ENCODE measurements at places on chromosomes 7 and 10. TPM values are rescaled to one million over a fixed set of nuclear protein-coding genes. Genes with fewer than 3 reads are reported as not detected.

DNA sequence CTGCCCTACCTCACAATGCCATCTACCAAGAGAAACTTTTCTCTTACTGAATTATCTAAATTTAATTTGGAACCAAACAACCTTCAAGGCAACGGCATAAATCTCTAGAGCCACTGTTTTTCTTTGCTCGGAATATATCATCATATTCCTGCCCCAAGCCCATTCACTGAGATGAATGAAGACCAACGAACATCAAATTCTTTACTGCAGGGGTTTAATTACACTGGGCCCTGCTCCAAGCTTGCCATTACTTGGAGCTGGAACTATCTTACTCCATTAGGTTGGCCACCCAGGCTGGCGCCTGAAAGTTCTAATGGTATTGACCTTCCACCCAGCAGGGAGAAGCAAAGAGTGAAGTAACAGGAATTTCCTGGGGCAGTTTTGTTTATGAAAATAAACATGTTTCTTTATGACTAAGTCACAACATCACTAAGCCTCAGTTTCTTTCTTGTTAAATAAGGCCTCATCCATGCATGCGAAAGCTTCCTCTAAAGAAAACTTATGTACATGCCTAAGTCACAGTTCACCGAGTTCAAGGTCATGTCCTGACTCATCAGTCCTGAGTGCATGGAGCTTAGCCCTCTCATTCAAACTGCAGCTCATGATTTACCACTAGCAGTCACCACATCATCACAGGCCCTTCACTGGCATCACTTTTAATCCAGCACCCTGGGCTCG lies 42.1 kb upstream of the ANAPC16 start:
- DNase-seq: no peak

Gene MMRN2
- total RNA-seq: 75.2 TPM

Gene LRIT1
- not detected for total RNA-seq

Gene SDK1
- total RNA-seq: 48.7 TPM

GRCh38 chr10:13924040-13924725 lies 337.4 kb downstream of the PRPF18 start:
- DNase-seq: no peak

- DNase-seq: no peak
Observed at GRCh38 chr10:78873413-78873812, 195.4 kb upstream of the ZMIZ1 start.

DNA sequence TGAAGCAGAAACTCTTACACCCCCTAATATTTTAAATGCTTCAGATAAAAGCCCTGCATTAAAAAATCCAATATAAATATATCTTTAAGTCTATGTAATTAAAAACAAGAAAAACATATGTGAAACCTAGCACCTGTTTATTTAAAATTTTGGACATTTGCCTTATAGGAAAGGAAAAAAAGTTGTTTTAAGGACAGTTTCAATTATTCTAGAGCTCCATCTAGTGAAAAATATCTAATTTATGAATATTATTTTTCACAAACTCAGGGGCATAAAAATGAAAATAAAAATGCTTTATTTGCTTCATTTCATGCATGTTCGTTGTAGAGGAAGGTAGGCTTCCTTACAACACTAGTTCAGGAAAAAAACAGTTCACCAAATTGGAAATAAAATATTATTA lies 26.1 kb downstream of the ENKUR start:
- no peak for DNase-seq

DNA sequence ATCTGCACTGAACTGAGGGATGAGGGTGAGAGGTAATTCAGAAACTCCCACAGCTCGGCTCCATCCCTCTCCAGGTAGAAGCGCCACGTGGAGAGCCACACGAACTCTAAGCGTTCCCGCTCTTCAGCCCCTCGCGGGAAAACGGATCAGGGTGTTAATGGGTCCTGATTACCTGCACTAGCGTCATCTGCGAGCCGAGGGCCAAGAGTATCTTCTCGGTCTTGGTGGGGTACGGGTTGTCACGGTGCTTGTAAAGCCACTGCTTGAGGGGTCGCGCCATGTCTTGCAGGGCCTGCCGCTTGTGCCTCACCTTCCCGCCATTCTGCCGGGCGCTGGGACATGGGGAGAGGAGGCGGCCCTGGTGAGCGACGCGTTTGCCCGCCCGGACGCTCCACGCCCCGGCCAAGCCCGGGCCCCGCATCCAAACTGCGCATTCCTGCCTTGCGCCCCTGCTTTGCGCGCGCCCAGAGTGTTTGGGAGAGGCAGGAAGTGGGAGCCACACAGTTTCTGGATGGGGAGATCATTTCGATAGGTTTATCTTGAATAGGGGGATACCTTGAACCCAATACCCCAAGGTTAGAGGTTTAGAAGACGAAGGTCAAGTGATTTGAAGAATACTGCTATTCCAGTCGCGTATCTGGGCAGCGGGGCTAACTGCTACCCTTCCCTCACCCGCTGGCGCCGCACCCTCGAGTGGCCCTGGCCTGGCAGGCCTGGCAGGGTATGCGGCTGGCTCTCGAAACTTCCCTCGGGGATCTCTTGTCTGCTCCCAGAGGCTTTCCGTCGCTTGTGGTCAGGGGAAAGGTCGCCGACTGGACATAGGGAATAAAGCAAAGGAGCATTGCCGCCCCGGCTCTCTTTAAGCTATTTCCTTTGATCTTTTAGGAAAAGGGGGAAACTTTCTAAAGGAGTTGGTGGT lies 4.2 kb downstream of the MKX start:
- DNase-seq: peak; percentile 74

DNA sequence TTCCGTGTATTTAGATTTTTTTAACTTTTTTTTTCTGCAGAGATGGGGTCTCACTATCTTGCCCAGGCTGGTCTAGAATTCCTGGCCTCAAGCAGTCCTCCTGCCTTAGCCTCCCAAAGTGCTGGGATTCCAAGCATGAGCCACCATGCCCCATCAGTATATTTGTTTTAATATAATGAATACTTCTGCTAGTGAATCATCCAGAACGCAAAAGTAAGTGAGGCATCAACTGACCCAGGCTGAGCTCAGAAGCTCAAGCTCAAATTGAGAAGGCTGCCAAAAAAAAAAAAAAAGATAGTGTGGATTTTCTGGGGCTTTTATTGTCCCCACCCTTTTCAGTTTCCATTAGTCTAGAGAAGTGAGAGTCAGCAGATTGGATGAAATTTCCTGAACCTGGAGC lies 39.0 kb upstream of the TECTB start:
- DNase-seq: no peak

Gene ANKRD2
- total RNA-seq: not detected

Gene PTN
- 6.2 TPM for total RNA-seq

Gene ANKRD26
- 9.7 TPM for total RNA-seq

DNA sequence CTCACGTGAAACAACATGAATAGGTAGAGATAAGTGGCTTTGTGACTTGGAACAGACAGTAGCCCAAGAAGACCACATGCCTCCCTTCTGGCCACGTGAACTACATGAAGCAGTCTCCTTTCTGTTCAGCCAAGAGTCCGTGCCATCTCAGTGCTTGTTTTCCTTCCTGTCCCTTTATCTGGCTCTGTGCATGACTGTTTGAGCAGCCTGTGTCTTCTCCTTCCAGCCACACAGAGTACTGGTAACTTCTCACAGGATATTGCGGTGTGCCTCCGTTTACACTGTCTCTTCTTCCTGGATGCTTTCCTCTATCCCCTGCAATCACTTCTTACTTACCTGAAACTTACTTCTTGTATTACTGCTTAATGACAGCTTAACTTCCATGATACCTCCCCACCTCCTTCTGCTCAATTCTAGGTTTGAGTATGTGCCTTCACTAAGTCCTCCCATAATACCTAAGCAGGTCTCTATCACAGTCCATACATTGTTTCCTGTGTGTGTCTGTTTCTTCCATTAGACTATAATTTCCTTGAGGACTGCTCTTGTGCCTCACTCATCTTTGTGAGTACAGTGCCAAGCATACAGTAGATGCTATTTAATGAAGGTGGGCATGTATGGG lies 748.7 kb downstream of the AUTS2 start:
- no peak for DNase-seq

DNA sequence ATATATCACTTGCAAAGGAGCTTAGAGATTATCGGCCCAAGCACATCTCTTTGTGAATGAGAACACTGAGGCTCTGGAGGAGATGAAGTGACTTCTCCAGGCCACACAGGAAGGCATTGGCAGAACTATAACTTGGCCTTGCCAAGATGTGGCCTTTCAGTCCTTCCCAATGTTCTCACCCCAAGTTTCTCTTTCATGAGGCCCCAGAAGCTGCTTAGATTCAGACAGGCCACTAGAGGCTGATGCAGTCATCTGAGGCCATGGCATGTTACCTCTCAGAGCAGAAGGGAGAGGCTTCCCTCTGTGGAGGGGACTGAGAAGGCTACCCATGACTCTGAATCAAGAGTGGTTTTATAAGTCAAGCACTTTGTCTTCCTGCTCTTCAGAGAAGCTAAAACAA lies 1003.7 kb downstream of the LRMDA start:
- no peak for DNase-seq

DNA sequence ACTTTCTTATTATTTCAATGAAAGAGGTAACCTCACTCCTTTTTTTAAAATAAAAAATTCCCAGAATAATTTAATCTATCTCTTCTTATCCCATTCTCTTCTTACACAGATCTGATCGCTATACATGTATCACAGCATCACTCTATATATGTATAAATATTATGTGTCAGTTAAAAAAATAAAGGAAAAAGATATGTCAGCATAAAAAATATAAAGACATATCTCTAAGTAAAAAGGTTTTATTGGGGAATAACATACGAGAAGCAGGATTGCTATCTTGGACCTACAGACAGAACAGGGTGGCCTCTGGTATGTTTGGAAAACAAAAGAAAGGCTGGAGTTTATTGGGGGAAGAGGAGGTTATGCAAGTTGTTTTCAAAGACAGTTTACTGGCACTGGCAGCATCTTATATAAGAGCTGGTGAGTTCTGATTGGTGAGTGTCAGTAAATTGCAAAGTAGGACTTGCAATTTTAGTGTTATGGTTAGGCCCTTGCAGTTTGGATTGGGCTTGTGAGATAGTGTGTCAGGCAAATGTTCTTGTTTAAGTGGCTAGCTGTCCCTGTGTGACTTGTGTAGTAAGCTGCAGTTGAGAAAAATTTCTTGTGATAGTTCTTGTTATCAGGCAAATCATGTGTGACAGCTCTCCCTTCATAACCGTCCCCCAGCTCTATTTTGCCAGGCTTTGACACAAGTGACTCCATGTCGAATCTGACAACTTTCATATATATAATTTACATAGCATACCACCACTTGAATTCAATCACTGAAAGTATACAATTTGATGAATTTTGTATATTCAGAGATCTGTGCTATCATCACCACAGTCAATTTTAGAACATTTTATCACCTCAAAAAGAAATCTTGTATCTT lies 118.2 kb downstream of the HBP1 start:
- no peak for DNase-seq

GRCh38 chr7:126157391-126157790 lies 1095.3 kb downstream of the GRM8 start:
- DNase-seq: no peak

Gene PRRT4
- total RNA-seq: 0.38 TPM

- DNase-seq: no peak
Observed at GRCh38 chr10:48968036-48968435, 28.4 kb upstream of the LRRC18 start.

Gene GJD4
- not detected for total RNA-seq

All from spleen (tissue), 13 donors.